GM12878 (cell line): ENCODE measurements at places on chromosomes 5 and 9. TPM values are rescaled to one million over a fixed set of nuclear protein-coding genes. Genes with fewer than 3 reads are reported as not detected.

TXNDC8 gene
- not detected in 2 replicates for polyA plus RNA-seq

SARDH gene
- polyA plus RNA-seq: not detected in 2 replicates

SPACA9 gene
- 1.6 and 3.2 TPM in 2 replicates for polyA plus RNA-seq

DNA sequence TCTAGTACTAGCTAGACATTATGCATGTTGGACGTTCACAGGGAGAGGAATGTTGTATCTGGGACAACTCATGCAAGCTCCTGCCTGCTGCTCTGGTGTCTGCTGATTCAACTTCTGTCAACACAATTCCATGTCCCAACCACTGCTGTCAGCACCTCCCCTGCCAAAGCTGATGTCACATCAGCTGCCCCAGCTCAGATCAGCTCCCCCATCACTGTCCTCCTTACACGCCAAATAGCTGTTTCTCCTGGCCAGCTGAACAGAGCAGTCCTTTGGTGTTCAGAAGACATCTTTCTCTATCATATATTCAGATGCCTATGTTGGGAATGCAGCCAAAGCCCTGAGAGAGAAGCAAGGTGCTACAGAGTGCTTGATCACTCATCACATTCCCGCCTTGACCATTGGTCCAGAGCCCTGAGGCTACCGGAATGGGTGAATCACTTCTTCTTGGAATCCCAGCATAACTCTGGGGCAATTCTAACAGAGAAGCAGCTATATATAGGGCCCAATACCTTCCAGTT, 223.3 kb downstream of the SEC61B start:
- DNase-seq: no peak

SLC45A2 gene
- not detected in 2 replicates for polyA plus RNA-seq

DNA sequence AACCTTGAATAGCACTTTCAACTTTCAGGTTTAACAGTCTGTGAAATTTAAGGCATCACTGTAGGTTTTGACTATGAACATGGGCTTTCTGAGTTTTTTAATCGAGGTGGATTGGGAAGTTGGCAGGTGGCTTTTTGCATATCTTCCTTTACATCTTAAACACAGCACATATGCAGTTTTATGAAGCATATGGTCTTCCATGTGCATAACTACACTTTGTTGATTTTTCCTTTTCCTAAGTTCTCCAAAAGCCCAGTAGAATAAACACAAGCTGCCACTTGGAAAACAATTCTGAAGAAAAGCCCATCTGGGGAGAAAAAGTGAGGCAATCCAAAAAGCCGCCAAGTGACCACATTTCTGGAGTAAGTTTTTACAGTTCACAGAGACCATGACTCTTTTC, 236.5 kb upstream of the IL12B start:
- DNase-seq: no peak

DNA sequence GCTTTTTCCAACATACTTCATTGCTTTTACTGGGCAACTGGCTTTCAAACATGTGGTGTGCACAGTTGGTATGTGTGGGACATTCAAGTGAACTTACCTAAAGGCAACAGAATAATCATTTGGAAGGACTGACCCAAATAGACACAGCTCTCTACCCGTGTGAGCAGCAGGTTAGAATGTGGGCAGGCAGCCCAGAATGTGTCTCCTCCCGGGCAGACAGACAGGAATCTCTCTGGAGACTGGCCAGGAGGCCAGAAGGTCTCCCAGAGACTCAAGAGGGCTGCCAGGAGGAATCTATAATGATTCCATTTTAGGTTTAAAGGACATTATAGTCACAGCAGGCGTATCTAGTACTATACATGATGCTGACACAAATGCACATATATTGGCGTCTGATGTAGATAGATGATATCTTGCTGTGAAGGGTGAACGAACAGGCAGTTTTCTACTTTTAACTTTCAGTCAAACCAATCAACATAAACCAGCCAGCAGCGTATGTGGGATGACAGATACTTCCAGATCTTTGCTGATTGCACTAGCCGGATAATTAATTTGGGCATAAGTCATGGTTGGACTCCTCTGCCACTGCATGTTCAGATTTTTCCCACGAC, 297.4 kb upstream of the ZNF608 start:
- DNase-seq: no peak

SOHLH1 gene
- not detected in 2 replicates for polyA plus RNA-seq

DNA sequence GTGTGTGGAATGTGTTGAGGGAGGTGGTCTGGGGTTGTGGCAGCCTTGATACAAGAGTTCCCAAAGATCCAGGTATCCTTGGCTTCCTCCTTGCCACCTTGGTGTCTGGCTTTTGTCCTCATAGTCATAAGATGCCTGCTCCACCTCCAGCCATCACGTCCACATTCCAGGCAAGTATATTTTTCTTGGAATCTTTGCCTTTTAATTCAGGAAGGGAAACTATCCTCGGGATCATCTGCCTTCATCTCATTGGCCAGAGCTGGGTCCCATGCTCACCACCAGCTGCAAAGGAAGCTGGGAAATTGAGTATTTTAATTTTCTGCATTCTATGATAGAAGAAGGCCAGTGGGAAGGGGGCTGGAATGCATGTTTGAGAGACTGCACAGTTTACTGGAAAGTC, 186.7 kb downstream of the C9orf50 start:
- DNase-seq: no peak

DNA sequence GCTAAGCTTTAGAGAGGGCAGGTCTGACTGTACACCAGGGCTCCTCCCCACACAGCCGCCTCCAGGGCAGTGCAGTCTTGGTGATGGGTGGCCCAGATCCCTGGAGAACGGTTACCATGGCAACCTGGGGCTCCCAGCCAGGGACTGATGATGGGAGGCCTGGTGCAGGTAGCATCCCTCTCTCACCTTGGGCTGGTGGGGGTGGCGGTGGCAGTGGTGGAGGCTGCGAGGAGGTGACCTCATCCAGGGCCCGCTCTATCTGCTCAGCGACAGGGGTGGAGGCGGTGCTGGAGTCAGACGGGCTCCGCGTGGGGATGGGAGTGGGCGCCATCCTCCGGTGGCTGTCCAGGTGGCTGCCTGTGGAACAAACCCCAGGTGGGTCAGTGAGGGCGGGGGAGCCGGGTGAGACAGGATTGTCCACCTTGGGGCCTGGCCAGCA, 12.3 kb downstream of the PRR7 start:
- no peak for DNase-seq

DNA sequence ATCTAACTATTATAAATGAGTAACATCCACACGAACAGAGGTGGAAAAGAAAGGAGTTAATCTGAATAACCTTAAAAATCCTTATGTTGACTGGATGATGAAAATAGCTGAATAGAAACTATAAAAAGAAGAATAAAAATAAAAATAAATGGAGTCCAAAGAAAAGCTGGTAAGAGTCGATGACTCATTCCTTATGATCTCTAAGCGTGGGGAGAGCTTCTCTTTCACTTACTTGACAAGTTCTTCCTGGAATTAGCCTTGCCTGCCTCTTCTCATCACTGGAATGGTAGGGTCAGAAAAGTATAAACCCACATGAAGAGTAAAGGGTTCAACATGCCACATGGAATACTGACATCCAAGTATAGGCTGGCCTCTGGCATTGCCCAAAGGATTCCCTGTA, 477.0 kb upstream of the RGMB start:
- no peak for DNase-seq

DNA sequence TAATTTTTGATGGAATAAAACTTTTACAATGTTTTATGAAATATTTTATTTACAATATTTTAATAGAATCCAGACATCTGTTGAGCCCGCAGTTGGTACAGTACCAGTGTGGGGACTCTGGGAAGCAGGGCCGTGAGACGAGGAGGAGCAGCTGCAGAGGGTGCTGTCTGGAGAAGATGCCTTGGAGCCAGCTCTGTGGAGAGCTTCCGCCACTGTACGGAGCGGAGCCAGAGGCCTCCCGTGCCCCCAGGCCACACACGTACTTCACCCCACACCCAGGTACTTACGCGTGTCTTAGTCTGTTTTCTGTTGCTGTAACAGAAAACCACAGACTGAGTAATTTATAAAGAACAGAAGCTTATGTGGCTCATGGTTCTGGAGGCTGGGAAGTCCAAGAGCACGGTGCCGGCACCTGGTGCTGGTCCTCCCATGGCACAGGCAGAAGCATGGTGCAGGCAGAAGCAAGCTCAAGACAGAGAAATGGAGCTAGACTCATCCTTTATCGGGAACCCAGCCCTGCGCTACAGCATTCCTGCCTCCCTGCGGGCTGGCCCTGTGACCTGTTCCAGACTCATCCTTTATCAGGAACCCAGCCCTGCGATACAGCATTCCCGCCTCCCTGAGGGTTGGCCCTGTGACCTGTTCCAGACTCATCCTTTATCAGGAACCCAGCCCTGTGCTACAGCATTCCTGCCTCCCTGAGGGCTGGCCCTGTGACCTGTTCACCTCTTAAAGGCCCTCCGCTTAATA, 23.3 kb downstream of the CEP72 start:
- DNase-seq: no peak
